ENCODE measurements at places on chromosomes 13 and 19. TPM values are rescaled to one million over a fixed set of nuclear protein-coding genes. Genes with fewer than 3 reads are reported as not detected.
A peak's percentile ranks its signal among the peaks of the same experiment; 100 is the strongest.

Gene ZNF534
- polyA plus RNA-seq, result not detected

DNA sequence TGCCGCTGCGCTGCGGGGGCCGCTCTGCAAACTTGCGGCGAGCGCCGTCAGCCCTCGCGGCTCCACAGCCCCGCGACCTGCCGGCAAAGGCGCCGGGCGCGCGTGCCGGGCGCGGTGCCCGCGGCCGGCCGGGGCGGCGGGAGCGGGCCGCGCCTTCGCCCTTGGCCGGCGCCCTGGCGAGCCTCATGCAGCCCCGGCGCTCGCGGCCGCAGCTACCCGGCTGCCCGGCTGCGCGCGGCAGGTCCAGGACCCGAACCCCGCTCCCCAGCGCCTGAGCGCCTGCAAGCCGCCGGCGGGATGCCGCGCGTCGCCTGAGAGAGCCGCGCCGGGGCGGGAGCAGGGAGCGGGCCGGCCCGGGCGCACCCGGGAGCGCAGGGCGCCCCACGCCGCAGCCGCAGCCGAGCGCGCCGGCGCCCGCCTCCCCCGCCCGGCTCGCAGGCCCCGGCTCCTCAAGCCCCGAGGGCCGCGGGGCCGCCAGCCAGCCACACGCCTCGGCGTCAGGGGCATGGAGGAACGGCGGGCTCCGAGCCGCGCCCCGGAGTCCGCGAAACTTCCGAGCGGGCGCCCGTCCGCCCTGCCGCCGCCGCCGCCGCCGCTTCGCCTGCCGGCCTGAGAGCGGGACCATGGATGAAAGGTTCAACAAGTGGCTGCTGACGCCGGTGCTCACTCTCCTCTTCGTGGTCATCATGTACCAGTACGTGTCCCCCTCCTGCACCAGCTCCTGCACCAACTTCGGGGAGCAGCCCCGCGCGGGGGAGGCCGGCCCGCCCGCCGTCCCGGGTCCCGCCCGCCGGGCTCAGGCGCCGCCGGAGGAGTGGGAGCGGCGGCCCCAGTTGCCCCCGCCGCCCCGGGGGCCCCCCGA is 564 bp downstream of the HS6ST3 start:
- peak; percentile 74 for DNase-seq

GRCh38 chr19:44623626-44624025 is 10.3 kb downstream of the IGSF23 start:
- no peak for DNase-seq

- DNase-seq, result no peak
These were observed 188.8 kb downstream of the KLF12 start for GRCh38 chr13:73945382-73945781.

DNA sequence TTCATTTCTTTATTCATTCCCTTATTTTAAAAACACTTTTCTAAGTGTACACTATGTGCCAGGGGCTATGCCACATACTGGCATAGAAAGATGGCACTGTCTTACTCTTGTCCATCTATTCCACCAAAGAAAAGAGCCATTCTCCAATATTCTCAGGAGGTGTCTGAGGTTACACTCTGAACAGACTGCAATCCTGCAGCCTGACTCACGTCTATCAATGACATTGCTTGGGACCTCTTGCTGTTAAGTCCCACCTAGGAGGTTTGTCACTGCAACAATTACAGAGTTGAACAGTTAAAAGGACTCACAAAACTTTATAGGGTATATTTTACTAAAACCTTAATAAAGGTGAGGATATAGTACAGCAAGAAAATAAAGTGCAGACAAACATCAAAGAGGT is 512.9 kb upstream of the HTR2A start:
- DNase-seq, result no peak

DNA sequence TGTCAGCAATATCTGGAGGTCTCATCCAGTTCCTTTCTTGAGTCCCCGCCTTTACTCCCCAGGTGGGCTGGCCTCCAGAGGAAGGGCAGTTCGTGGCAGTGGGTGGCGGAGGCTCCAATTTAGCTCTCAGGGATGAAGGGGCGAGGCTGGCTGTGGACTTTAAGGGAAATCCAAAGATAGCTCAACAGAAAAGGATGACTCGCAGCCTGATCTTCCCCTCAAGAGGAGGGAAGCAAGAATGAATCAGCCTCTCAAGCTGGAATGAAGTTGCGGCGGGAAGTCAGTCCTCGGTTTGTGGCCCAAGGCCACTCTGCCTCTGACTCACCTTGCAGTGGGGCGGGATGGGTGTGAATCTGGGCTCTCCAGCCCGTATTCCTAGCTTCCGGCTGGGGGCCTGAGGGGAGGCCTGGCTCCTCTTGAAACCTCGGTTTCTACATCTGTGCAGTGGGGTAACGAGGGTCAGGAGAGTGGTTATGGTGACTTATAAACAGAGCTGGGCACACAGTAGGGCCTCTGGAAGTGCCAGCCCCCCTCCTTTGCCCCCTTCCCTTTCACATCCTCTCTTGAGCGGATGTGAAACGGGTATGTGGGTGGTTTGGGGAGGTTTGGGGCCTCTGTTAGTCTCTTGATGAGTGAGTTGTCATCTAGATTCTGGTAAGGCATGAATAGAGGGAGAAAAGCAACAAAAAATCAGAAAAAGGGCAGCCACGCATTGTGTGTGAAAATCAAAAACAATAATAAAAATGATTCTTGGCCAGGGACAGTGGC is 10.5 kb upstream of the SMG9 start:
- DNase-seq, result no peak

GRCh38 chr19:9799162-9799561 is 19.7 kb downstream of the FBXL12 start:
- no peak for DNase-seq

DNA sequence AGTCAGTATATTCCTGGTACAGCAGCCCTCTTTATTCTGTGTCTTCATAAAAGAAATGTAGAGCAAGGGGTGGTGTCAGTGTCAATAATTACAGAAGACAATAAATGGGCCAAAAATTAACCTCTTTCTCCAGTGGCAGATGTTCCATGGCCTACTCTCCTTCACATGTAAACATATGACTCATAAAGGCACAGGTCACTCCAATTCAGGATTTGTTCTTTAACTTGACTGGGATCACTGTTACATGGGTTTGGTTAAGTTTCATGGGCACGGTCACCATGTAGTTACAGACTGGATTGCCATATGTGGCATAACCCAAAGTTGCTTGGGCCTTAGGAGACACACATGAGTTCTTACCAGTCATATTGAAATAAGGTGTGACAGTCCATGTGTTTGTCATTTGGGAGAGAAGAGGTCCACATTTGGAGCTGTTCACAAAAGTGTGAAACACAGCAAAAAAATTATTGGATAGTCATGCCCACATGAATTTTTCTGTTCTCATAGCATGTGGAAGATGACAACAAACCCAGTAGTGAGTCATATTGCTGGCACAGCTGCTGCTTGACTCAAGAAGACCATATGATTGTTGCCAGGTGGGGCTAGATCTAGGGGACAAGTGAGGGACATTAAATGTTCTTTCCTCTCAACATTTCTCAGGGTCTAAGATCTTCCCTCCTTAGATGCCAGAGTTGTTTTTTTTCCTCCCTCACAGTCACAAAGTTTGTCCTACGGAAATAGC is 68.1 kb upstream of the HTR2A start:
- DNase-seq, result no peak

Data from kidney (tissue), 22 donors.